ENCODE measurements at places on chromosomes 5 and 9.

DNA sequence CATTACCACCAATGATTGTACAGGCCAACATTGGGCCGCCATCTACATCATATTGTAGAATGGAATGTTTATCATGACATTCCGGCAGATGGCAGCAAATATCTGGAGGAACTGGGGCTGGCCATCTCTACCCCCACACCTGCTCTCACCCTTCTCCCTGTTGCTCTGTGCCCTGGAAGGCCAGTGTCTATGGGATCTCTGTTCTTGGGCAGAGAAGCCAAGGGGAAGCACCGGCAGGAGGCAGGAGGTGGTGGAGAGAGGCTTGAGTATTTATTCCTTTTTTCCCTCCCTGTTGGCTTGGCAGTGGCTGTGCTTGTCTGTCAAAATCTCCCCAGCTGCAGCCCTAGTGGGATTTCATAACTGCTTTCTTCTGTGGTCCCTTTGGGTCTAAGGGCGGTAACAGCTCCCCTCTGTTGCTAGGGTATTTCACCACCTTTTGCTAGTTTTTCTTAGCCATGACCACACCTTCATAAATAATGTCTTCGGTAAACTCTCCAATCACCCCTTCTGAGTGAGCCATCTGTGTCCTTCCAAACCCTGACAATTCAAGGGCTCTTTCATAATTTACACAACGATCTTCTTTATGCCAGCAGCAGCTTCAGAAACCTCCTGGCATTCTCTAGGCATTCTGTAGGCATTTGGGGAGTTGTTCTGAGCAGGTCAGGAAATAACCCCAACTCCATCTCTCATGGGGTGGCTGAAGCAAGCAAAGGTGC lies 225.8 kb downstream of the MELK start:
- no peak for DNase-seq

GRCh38 chr5:43432486-43433375 lies 20.5 kb upstream of the CCL28 start:
- DNase-seq = no peak

DNA sequence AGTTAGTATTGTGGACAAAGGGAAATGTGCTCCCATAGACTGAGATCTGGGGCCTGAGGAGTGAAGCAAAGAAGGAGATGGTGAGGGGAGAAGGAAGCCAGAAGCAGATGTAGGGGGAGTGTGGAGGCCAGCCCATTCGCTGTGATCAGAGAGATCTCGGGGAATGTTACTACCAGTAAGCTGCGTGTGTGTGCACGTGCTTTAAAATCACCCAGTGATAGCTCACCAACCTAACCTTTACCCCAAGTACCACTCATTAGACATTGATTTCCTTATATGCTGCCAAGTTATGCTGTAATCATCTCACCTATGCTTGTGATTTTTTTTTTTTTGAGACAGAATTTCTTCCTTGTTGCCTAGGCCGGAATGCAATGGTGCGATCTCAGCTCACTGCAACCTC lies 659.1 kb downstream of the IRX1 start:
- no peak for DNase-seq

DNA sequence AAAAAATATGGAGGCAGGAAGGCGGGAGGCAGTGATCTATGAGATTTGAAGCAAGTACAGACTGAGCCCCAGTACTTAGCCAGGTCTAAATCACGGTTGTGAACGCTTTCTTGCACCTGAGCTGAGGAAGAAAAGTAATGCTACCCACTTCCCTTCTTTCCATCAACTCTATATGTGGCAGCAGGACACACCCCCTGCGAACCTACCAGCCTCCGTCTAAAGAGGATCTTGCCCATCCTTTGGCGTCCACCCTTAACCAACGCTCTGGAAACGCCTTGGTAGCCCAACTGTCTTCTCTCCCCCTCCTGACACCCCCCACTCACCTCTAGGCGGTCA lies 545 bp downstream of the HMGCS1 start:
- no peak for DNase-seq

GRCh38 chr5:146582051-146582596 lies 66.1 kb upstream of the GPR151 start:
- DNase-seq = no peak

DNA sequence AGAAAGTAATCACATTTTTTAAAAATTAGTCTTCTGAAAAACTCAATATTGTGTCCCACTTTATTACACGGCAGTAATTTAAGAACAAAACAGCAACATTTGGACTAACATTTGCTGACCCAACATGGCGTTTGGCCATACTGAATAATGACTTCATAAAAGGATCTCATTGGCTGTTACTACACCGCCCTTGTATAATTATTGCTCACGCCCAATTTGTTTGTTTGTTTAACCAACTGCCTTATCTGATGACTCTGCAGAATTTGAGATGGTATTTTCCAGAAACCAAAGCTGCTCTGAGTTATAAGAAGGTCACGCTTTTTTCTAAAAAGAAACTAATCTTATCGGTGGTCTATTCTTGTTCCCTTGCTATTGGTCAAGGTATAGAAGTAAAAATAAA lies 200.2 kb upstream of the TARS1 start:
- no peak for DNase-seq

DNA sequence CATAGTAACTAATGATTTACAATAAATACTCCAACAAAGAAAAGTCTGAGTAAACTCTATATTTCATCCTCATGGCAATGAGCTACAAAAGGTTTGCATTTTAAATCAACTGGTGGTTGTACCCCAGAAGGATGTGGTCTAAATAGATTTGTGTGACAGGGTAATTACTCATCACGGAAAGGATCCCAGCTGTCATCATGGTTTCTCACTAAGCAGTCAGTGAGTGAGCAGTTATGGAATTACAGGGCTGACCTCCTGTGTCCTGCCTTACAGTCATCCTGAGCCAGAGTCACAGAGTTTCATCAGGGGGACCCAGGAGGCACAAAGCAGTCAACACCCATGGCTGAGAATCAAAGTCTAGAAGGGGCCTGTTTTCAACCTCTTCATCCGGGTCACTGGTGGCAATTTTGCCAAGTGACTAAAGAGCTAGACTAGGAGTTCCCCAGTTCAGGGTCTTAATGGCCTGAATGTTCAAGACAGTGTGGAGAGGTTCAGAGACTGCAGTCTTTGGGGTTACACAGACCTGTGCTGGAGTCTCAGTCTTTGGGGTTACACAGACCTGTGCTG lies 210.7 kb upstream of the SLC24A2 start:
- DNase-seq = no peak

GRCh38 chr5:150320044-150320613 lies 17.4 kb upstream of the ARSI start:
- peak; percentile 49 for DNase-seq
